Neuronal stem cell (in vitro differentiated cells): ENCODE measurements at places on chromosomes 7 and 10.

DNA sequence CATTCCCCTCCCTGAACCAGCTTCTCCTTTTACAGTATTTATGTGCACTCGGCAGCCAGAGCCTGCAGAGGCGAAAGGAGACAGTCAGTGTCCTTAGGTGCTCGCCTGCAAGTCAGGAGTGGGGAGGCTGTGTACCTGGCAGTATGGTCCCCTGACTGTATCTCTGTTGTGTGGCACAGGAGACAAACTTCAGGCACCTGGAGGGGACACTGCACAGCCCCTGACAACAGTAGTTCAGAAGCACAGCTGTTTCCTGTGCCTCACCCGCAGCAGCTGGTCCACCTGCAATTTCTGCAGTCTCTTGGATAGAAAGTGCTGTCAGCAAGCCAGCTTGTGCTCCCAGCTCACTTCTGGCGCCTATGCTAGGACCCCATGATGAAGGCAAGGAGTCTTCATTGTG lies 73.4 kb upstream of the LAMB4 start:
- DNase-seq, result no peak

DNA sequence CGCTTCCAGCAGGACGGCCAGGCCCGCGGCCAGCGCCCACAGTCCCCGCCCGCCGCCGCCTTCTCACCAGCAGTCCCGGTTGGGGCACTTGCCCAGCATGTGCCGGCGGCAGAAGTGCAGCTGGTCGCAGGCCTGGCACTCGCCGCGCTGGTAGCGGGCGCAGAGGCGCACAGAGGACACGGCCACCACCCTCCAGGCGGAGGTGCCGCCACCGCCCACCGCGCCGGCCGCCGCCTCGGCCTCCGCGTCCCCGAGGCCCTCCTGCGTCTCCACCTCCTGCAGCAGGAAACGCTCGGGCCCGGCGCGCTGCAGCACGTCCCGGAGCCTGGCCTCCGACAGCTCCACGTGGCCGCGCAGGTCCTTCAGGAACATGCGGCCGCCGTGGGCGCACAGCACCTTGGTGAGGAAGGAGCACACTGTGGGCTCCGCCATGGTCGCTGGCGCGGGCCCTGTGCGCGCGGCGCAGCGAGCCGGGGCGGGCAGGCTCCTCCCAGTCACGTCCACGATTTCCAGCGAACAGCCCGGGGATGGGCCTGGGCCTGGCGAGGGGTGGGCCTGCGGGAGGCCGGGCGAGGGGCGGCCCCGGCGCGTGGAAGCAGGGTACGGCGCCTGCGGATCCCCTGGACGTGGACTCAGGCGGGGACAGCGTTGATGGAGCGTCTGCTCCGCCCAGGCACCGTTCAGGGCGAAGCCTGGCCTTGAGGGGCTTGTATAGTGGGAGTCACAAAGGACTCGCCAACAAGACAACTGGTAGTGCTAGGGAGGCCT lies at the start of gene ZC3HAV1L:
Gene ZC3HAV1L (minus strand): TSS at position 457 of the 768 bp plus-strand sequence. CDS start 25 bp downstream, at position 432.
- DNase-seq, result peak; percentile 54

DNA sequence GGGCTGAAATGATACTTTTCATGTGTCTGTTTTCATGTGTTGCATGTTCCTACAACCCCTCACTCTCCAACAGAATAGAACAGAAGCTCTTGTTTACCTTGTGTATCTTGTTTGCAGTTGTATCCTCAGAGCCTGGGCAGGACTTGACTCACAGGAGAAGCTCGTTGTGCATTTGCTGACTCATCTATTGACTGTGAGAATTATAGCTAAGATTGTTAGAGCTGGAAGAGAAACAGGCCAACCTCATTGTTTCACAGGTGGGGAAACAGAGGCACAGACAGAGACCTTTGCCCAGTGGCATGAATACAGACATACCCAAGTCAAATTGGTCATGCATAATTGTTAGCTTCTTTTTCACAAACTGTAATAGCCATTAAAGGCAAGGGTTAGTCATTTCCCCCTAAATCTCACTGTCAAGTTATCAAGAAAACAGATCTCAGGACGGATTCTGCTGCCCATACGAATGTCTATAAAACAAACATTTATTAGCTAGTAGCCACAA lies 4.6 kb upstream of the TSPAN15 start:
- no peak for DNase-seq

DNA sequence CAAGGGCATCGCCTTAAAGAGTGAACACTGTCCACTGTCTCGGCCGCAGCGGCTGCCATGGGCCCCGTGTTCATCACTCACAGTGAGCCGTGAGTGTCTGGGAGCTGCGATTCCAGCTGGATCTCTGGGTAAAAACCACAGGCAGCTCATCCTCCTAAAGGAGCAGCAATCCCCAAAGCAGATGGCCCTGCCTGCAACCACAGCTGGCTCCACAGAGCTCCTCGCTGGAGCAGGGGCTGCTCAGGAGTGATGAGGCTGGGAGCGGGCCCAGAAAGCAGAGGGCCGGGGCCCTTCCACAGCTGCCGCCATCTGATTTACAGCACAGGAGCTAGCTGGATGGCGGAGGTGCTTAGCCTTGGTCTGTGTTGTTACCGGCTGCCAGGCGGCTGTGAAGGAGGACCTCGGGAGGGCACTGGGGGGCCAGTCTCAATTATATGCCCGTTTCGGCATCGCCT lies 6.6 kb upstream of the TMEM184A start:
- DNase-seq, result no peak

DNA sequence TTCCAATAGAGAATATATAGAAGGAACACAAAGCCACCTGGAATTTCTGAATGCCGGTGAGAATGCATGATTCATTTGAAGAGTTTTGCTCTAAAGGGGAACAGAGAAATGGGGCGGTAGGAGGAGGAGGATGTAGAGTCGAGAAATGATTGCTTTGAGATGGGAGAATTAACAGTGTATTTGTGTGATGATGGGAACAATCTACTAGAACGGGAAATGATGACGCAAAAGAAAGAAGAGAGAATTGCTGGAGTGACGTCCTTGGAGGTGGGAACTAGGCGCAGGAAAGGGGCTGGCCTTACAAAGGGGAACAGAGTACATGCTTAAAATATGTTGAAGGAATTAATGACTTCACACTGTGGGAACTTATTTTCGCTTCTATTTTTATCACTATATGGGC lies 188.1 kb downstream of the SDHAF3 start:
- DNase-seq, result no peak

- no peak for DNase-seq
Observed at GRCh38 chr7:4302203-4302905, 379.7 kb upstream of the FOXK1 start.

GRCh38 chr7:80172387-80172786 lies 37.8 kb downstream of the GNAI1 start:
- DNase-seq, result no peak

GRCh38 chr7:151936207-151936606 lies 20.0 kb upstream of the GALNTL5 start:
- DNase-seq, result no peak
